SJCRH30 (cell line): ENCODE measurements at places on chromosomes 7 and 10. TPM values are rescaled to one million over a fixed set of nuclear protein-coding genes. Genes with fewer than 3 reads are reported as not detected.

Gene MEOX2
- not detected in 2 replicates for total RNA-seq

Gene CFAP69
- 0.76 and 1.8 TPM in 2 replicates for total RNA-seq

Gene CYP2C8
- total RNA-seq: not detected in 2 replicates

Gene FGL2
- 1.3 and 1.5 TPM in 2 replicates for total RNA-seq

Gene FRAT2
- 17.8 and 21.6 TPM in 2 replicates for total RNA-seq

Gene CYP3A7
- 0.12 TPM in 1 of 2 replicates, not detected in the other for total RNA-seq

Gene SYT15
- total RNA-seq: 0.08 TPM in 1 of 2 replicates, not detected in the other

Gene TRIM50
- total RNA-seq: not detected in 2 replicates

Gene PNLIPRP2
- total RNA-seq: not detected in 2 replicates

Gene RBP3
- not detected in 2 replicates for total RNA-seq

Gene OR9A2
- total RNA-seq: not detected in 2 replicates

Gene FEZF1
- not detected in 2 replicates for total RNA-seq

Gene FBXO24
- total RNA-seq: 0.10 TPM in 1 of 2 replicates, not detected in the other

Gene TRIM74
- total RNA-seq: not detected in 2 replicates

Gene MALRD1
- total RNA-seq: not detected in 2 replicates

Gene KIAA1217
- total RNA-seq: 29.7 and 30.6 TPM in 2 replicates

Gene MOGAT3
- not detected in 2 replicates for total RNA-seq

Gene GPR26
- not detected in 2 replicates for total RNA-seq

Gene KIAA1549
- total RNA-seq: 11.8 and 12.5 TPM in 2 replicates

Gene NACAD
- total RNA-seq: 4.0 and 4.8 TPM in 2 replicates

Gene SH2D4B
- not detected in 2 replicates for total RNA-seq

Gene ASB15
- total RNA-seq: not detected in 2 replicates

Gene HOXA1
- total RNA-seq: 6.8 and 7.3 TPM in 2 replicates

Gene RHOBTB1
- 23.0 and 23.6 TPM in 2 replicates for total RNA-seq

Gene HTR7
- 0.25 and 0.26 TPM in 2 replicates for total RNA-seq

Gene MYH16
- 0.12 TPM in 1 of 2 replicates, not detected in the other for total RNA-seq

Gene MYPN
- 0.13 and 0.40 TPM in 2 replicates for total RNA-seq

Gene BTBD16
- total RNA-seq: not detected in 2 replicates

Gene NPFFR1
- total RNA-seq: not detected in 2 replicates

Gene COL26A1
- 0.05 and 0.10 TPM in 2 replicates for total RNA-seq

Gene TRIM24
- total RNA-seq: 36.4 and 40.0 TPM in 2 replicates

Gene ZNF22
- 37.9 and 39.0 TPM in 2 replicates for total RNA-seq

Gene LRRD1
- 0.05 and 0.30 TPM in 2 replicates for total RNA-seq

Gene SMC3
- total RNA-seq: 96.8 and 107 TPM in 2 replicates

Gene PLXDC2
- total RNA-seq: 10.4 and 11.4 TPM in 2 replicates

Gene ERVW-1
- total RNA-seq: 66.6 and 78.1 TPM in 2 replicates

Gene WEE2
- total RNA-seq: not detected in 2 replicates

Gene ADAM22
- total RNA-seq: 14.0 and 18.3 TPM in 2 replicates

Gene C10orf53
- not detected in 2 replicates for total RNA-seq

Gene SLC13A1
- 0.03 and 0.14 TPM in 2 replicates for total RNA-seq

Gene LIPF
- total RNA-seq: not detected in 2 replicates

Gene TCERG1L
- not detected in 2 replicates for total RNA-seq

Gene STEAP1B
- total RNA-seq: 0.23 TPM in 1 of 2 replicates, not detected in the other

Gene PTPN20
- not detected in 2 replicates for total RNA-seq
